ENCODE measurements at places on chromosomes 11 and 22.

DNA sequence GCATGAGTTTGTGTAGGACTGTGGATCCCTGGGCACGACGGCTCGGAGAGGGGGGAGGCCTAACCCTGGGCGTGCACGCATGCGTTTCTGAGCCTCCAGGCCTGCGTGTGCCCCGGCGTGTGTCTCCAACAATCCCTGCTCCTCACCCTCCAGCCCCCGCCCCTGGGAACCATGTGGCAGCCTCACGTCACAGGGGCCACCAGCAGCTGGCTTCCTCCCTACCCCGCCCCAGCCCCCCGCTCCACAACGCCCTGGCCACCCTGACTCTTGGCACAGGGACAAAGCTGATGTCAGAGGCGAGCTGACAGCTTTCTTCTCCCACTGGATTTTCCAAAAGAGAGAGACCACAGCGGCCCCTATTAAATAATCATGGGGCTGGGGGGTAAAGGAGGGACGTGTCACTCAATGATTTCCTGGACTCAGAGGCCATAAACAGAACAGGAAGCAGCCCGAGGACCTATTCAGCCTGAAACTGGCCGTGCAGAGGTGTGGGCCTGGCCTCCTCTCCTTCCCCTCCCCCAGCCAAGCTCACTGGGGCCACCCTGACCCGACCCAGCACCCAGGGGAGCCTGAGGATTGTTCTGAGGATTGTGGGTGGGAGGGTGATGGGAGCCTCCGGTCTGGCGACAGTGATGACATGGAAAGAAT, 6.8 kb upstream of the LIF start:
- DNase-seq = no peak

GRCh38 chr11:44535191-44535980, 30.1 kb upstream of the CD82 start:
- DNase-seq = no peak

GRCh38 chr22:23385678-23386631, 194.1 kb downstream of the IGLL1 start:
- DNase-seq = peak; percentile 72

DNA sequence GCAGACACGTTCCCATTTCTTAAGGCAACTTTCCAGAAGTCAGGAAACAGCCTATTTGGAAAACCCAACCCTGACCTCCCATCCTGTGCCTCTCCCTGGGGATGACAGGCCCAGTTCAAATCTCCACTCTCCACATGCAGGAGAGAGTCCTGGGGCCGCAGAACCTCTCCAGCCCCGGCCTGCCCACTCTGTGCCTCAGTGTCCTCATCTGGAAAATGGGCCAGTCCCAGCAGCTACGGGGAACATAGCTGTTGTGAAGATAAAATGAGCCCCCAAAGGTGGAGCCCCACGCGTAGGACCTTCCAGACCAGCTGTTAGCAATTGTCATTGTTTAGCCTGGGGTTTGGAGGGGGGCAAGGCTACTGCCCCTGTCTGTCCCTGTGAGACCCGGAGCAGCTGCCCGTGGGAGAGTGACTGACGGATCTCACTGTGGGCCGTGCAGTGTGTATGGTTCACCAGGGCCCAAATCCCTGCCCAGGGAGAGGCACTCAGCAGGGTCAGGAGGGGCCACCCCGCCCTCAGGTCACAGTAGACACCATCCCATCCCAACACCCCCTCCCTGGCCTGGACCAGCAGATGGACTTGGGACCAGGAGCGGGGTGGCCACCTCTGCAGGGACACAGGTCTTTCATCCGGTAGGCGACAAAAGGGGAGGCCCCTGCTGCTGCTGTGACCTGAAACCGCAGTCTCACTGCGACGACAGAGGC, 145.9 kb downstream of the CTTN start:
- DNase-seq = no peak

GRCh38 chr11:88535916-88536547, 198.5 kb upstream of the CTSC start:
- peak; percentile 92 for DNase-seq

GRCh38 chr11:93570759-93571413, 27.7 kb upstream of the SMCO4 start:
- DNase-seq = peak; percentile 62

Data from HT1080 (cell line).